ENCODE measurements at places on chromosomes 7 and 10.

- DNase-seq, result no peak
Observed at GRCh38 chr10:16699435-16700057, 117.7 kb downstream of the RSU1 start.

DNA sequence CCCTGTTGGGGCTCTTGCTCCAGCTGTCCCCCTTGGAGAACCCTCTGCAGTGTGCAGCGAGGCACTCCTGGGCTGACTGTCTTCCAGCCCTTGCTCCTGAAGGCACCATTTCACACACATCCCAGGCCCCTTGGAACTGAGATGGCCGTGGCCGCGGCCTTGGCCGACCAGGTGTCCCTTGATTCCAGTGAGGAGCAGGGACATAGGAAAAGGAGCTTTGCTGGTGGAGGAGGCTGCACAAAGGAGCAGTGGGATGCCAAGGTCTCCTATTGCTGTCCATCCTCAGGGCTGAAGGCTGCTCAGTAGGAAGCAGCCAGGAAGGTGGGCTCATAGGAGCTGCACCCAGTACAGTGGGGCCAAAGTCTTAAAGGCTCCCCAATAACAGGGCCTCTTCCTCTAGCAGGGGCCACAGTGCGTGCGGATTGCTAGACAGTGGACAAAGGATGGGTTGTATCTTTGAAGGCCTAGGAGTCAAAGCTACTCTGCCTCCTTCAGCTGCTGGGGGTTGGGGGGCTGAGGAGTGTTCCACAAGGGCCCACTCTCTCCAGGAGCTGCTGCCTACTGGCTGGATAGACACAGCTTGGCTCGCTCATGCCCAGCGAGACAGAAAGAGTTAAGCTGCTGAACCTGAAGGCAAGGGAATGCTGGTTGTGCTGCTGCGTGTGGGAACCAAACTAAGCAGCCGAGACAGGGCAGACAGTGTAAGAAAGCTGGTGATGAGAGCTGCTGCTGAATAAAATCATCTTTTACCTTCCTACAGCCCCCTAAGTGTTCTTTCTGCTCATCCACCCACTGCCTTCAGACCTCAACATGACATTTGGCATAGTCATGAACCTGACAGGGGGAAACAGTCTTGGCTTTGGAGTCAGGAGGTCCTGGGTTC, 891.9 kb upstream of the ZNF722 start:
- DNase-seq, result no peak

- DNase-seq, result no peak
Observed at GRCh38 chr10:20746856-20747255, 150.3 kb downstream of the NEBL start.

GRCh38 chr7:100679927-100680575, 6.5 kb downstream of the GNB2 start:
- no peak for DNase-seq

DNA sequence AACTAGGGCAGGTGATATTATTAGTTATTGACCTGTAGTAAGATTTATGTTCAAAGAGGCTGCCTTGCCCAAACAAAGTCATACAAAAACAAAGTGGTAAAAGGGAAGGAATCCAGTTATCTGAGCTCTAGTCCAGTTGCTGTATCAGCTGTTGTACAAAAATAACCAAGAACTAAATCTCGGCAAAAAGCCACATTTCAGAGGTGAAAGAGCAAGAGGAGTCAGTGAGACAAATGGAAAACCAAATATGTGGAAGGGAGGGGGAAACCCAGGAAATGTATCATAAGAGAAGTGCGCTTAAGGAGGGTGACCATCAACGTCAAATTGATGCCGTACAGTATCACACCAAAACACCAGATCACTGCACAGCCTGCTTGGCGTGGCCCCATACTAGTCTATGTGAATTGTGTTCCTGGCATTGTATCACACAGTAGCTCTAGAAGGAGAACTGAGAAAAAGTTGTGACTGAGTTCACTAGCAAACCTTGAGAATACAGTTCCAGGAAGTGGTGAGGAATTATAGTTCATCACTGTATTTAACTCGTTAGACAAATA, 6.4 kb downstream of the AGBL3 start:
- no peak for DNase-seq

DNA sequence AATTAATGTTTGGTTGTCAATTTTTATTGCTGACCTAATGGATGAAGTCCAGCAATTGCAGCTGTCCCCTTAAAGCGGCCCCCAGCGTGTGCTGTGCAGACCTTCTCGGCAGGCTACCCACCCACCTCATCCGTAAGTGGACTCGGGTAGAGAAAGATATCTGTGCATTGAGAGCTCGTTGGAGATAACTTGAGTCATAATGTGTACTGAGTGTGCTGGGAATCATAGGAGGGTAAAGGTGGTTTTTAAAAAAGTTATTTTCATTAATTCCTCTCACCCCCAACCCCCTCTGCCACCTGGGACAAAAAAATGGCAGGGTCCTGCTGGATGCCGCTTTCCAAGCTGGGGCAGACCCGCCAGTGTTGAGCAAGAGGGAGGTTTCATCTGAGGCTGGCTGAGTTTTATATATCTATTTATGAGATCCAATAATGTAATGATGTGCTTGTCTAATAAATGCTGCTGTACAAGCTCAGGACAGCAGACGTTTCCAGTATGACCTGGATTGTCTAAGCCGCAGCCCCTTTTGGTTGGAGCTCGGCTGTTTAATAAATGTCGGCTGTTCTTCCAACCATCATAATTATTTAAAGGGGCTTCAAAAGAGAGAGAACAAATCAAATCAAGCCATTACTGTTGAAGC, 119.1 kb downstream of the NKX6-2 start:
- DNase-seq, result peak; percentile 20

- no peak for DNase-seq
Observed at GRCh38 chr7:24777806-24778205, 20.5 kb upstream of the GSDME start.

DNA sequence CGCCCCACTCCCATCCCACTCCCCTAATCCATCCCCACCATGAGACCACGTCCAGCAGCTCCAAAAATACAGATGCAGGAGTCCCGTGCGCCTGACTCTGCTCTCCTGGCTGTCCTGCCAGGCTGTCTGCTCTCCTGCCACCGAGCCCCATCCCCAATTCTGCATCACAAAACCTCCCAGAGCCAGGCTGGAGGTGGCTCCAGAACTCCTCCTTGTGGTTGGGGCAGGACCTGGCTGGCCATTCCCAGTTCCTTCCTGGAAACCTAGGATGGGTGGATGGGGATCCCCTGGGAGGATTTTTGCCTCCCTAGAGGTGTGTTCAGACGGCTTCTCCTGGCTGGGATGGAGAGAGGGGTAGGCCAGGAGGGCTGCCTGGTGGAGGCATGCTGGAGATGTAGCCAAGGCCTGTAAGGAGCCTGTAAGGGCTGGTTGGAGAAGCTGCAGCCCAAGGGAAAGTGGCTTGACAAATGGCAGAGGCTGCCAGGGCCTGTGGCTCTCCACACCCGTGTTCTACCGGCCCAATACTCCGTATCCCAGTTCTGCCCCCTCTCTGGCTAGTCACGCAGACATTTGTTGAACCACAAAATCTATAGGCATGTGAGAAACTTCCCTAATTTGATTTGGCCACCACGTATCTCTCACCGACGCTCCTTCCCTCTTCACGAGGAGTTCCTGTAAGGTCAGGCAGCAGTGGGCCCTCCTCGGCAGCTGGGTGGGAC, 99.3 kb downstream of the ARHGAP22 start:
- no peak for DNase-seq

DNA sequence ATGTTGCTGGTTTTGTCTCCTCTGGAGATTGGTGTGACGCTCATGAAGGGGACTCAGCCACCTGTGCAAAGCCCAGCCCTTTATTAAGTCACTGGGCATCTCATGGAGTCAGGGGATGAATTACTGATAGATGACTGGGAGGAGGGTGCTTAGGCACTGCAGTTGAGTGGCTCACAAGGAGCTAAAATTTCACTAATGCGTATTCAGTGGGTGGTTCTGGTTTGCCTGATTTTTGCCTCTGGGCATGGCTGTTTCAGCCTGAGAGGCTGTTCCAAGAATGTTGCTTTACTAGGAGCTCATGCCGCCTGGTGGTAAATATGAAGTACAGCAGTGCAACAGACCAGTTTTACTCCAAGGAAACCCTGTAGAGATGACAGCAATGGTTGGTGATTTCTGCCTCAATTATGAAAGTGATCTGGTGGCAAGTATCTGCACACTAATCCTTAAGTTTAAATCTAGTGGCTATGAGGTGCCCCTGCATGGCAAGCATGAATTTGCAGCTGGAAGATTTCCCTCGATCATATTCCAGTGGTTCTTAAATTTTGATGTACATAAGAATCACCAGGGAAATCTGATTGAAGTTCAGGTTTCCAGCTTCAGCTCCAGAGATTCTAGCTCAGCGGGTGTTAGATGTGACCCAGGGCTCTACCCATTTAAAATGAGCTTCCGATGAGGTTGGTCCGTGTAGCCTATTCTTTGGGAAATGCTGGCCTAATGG, 19.9 kb downstream of the ACTA2 start:
- no peak for DNase-seq

GRCh38 chr7:131302876-131303707, 24.6 kb upstream of the MKLN1 start:
- no peak for DNase-seq

GRCh38 chr10:23442936-23443335, 4.1 kb downstream of the OTUD1 start:
- no peak for DNase-seq

DNA sequence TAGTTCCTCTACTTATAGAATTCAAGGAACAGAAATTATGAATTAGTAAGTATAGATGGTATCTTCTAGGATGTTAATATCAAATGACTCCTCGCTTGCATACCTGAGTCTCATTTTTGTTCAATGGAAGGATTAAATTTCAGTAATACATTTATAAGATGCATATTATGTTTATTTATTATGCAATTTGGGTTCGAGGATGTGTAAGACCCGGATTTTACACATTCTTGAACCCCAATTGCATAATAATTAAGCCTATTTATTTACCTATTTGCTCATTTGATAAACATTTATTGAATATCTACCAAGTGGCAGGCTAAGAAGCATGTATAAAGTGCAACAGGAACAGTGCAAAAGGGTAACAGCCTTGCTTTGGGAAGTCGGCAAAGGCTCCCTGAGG, 52.6 kb downstream of the ICA1 start:
- no peak for DNase-seq

DNA sequence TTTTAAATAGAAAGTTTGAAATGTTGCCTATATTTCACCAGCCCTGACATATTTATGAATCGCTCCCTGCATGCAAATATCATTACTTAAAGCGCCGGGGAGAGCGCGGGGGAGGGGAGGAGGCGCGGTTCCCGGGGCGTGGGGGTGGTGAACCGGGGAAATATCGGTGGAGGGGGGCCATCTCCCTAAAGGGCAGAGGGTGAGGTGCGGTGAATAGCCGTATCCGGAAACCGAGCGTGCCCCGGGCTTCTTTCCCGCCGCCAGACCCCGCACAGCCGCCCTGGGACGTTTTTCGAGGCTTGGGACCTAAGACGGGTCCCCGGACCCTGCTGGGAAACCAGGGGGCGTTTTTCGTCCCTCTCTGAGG, 6.9 kb upstream of the ZNF503 start:
- DNase-seq, result no peak

- DNase-seq, result no peak
Observed at GRCh38 chr10:51669041-51669440, 30.4 kb downstream of the CSTF2T start.

- no peak for DNase-seq
Observed at GRCh38 chr10:122420624-122421007, 33.8 kb upstream of the ARMS2 start.

GRCh38 chr10:804191-804781, 114.8 kb upstream of the DIP2C start:
- no peak for DNase-seq

DNA sequence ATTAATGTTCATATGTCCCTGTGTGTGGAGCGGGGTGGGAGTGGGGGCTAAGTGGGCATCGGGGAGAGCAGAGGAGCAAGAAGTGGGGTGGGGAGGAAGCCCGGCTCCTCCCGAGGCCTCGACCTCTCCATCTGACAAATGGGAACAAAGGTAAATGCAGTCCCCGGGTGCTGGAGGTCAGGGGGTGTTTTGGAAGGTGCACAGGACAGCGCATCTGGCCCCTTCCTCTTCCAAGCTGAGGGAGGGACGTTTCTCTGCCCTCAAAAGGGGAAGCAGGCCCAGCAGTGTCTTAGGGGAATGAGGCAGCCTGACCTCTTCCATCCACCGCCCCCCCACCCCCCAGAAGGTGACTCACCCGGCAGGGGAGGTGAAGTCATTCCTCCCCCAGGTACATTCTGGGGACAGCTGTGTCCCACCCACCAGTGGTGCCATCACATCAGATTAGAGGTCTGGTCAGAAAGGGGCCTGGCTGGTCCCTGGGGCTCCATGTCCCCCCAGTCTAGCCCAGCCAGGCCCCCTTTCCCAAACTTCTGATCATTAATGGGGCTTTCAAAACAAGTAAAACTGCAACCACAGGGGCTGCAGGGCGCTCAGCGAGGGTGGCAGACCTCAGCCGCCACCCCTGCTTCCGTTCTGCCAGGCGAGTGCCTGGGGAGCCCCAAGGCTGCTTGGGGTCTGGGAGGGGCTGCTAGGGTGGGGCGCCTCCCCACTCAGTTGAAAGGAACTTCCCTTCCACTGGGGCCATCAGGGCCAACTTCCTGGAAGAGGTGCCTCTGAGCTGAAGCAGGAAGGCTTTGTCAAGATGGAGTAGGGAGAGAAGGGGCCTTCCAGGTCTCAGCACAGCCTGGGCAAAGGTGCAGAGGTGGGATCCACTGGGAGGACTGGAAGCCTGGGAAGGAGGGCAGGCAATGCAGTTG, 10.8 kb downstream of the LFNG start:
- no peak for DNase-seq

- no peak for DNase-seq
Observed at GRCh38 chr7:13508586-13508985, 480.9 kb downstream of the ETV1 start.

DNA sequence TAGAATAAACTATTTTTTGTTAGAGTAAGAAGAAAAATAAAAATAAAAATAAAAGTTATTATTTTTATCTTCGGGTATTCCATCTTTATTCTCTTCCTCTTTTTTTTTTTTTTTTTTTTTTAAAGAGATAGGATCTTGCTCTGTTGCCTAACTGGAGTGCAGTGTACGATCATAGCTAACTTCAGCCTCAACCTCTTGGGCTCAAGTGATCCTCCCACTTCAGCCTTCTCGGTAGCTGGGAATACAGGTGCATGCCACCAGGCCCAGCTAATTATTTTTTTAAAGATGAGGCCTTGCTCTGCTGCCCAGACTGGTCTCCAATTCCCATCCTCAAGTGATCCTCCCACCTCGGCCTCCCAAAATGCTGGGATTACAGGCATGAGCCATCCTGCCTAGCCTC, 15.4 kb downstream of the STAM start:
- DNase-seq, result no peak

GRCh38 chr7:23687011-23687410, 7.0 kb downstream of the FAM221A start:
- DNase-seq, result no peak

GRCh38 chr10:12973149-12973718, 28.3 kb downstream of the CCDC3 start:
- no peak for DNase-seq

GRCh38 chr10:32960022-32960421, 2.0 kb upstream of the ITGB1 start:
- DNase-seq, result no peak

- no peak for DNase-seq
Observed at GRCh38 chr10:96606946-96607345, 20.1 kb upstream of the TM9SF3 start.

DNA sequence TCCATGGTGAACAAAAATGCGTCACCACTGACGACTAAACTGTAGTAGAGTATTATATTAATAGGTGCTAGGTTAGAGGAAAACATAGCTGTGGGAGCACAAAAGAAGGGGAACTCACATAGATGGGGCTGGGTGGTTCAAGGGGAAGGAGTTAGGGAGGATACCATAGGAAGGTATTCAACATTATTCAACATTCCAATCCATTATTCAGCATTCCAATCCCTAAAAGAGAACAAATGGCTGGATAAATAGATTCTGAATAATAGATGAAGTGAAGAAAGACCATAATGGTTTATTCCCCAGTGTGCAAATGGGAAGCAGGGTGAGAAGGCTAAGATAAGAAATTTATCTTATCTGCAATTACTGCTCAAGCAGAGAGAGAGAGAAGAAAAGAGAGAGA, 61.4 kb downstream of the AASS start:
- no peak for DNase-seq

All from chondrocyte (in vitro differentiated cells).